Activated CD8-positive, alpha-beta memory T cell treated with anti-CD3 and anti-CD28 coated beads for 4 hours (primary cell): ENCODE measurements at places on chromosomes 3 and 15.

DNA sequence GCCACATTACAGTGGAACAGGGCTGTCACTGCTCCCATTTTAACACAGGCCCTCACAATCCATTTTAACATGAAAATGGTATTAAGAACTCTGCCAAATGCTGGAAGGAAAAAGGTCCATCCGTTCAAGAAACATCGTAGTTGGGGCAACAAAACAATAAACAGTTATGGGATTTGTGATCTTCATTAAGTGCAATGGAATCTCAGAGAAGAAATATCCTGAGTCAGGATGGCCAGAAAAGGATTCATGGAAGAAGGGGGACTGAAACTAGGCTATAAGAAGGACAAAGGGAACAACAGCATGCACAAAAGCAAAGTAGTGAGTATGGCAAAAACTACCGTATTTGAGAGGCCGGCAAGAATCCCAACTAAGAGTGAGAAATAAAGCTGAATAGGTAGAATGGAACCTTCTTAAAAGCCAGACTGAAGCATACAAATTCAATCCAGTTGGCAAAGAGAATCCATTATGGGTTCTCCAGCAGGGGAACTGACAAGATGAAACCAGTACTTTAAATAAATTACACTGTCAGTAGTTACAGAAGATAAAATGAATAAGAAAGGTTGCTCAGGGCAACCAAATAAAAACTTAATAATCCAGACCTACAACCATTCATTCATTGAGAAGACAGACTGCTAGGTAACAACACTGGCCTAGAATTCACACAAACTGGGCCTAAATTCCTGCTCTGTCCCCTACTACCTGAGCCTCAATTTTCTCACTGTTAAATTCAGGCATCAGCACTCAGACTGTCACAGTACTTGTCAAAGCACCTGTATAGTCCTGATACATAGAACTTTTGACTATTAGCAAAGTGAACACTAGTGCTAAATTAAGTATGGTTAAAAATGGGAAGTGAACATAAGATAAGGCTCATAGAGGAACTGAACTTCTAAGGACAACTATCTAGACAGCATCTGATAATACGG lies 6.3 kb downstream of the TBL1XR1 start:
- DNase-seq: no peak

DNA sequence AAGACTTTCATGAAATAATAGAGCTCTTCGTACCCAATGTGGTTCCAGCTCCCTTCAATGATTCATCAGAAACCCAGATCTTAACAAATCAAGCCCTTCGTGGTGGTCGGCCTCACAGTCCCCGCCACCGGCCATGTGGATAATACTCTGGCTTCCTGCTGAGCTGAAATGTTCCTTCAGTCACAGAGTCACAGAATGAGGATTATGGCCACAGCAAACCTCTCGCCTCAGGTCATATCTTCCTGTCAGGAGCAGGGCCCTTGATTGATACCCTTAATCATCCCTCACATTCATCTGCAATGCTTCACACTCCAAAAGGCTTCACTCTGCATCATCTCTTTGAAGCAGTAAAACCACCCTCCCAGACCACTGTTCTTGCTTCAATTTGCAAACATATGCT lies 452.6 kb downstream of the OCA2 start:
- no peak for DNase-seq

DNA sequence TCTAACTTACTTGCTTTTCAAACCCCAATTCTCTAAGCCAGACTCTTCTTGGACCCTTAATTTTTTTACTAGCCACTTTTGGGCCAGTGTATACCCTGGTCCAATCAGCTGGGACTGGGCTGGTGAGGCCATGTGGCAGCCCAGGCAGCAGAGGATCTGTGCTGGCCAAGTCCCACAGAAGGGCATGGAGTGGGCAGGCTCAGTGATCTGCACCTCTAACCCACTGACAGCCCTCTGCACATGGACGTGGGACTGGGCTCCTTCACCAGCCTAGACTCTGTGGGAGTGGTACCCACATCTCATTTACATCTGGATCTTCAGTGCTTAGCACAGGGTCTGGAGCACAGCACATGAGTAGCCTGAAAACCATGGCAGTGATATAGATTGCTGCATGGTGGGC lies 56.1 kb upstream of the PRR23C start:
- no peak for DNase-seq

DNA sequence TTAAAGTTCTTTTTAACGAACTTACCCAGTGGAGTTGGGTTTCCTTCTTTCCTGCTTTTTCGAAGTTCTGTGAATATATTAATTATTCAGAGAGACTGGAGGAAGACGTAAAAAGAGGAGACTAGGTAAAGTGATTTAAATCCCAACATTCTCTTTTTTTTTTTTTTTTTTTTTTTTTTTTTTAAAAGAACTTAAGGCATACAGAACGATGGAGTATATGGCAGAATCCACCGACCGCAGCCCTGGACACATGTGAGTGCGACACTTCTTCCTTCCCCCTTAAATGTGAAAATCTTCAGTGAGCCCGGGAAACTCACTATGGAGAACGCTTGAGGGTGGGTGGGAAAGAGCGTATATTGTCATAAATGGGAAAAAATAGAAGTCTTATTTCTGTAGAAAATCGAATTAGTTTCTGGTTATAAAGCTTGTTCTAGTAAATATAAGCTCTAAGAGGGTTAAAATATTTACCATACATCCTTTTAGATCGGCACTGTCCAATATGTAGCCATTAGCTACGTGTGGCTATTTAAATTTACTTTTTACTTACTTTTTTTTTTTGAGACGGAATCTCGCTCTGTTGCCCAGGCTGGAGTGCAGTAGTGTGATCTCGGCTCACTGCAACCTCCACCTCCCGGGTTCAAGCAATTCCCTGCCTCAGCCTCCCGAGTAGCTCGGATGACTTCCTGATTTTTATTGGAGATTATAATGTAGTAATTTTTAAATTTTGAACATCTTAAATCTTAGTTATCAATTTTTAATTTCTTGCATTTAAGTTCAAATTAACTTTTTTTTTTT lies 892 bp downstream of the NMD3 start:
- DNase-seq: no peak

DNA sequence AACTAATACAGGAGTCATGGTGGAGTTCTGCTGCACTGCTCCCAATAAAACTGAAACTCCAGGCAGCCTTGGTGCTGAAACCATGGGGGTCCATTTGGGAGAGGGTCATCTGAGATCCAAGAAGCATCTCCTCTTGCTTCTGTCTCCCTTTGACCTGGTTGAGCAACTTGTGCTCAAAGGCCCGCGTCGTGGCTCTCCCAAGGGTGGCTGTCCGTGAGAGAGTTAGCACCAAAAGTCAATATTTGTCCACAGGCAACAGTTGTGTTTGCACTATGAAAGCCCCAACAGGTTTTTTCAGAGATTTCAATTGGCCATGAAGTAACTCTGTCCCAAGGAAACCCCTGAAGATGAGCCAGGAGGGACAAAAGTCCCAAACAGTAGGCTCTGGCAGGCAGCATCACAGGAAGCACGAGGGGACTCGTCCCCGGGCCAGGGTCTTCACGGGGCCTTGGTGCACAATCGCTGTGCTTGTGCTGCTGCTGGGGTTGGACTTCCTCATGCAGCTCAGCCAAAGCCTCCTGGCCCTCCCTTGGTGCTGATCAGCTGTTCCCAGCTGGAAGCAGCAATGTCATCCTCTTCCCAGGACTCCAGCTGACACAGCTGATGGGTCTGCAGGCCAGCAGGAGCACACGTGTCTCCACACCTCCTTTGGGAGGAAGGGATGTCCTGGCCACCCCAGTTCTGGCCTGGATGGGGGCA lies 39.4 kb upstream of the WNT5A start:
- no peak for DNase-seq

DNA sequence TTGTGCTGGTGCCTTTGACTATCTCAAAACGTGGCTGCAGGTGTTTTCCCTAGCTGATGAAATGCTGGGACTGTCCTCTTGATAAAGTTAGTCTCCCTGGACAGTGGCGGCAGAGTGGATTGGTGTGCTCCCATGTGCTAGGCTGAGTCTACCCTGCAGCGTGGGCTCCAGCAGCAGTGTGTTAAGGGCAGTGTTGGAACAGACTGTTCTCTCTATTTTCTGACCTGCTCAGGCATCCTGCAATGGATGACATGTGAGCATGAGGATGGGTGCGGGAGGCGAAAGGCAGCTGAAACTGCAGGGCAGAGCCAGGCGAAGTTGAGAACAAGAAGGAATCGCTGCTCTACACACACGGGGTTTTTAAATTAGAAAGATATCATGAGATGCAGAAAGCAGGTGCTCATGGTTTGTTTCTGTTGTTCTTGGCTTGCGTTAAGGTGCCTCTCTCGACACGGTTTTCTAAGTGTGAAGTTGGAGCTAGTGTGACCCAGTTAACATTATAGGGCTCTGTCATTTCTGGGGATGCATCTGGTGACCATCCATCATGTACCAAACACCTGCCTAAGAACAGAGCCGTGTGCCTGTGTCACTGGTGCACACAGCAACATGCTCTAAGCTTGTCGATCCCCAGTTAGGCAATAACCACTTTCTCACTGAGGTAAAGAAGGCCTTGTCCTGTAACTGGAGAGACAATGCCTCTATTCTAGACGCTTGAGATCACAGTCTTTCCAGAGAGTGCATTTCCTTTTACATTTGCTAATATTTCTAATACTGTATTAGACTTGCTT lies 44.3 kb downstream of the SLCO3A1 start:
- no peak for DNase-seq

- DNase-seq: no peak
These were observed 22.2 kb upstream of the GMPPB start for GRCh38 chr3:49745986-49746385.

GRCh38 chr3:104245261-104245660 lies 1121.4 kb upstream of the ALCAM start:
- DNase-seq: no peak

DNA sequence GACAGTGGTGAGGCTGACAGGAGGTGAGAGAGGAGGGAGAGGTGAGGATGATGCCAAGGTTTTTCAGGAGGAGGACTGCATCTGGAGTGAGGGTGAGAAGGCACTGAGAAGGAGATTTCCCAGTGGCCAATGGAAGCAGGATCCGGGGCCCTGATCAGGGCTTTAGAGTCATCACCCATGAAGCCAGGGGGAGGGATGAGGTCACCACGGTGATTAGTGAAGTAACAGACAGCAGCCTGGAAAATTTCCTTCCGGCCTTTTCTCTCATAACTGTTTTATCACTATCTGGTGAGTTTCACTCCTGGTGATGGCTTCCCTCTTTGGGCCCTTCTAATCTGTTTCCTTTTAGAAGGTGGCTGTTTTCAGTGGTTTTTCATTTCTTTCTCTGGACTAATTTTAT lies 80.5 kb upstream of the WNT5A start:
- no peak for DNase-seq

DNA sequence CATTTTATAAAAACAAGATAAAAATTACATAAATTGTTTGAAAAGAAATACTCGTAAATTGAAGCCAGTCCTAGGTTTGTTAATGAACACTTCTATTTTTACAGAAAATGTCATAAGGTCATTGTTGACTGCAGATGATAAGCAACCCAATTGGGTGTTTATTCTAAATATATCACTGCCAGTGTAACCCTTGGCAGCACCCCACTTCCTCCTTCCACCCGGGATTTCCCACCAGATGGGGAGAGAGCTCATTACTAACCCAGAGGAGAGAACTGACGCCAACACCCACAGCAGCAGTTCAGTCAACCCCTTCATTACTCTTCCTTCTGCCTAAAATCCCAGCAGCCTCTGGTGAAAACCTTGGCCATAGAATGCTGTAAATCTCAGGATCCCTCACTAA lies 307.6 kb downstream of the GAP43 start:
- no peak for DNase-seq

- no peak for DNase-seq
These were observed 65.4 kb upstream of the UMPS start for GRCh38 chr3:124664804-124665203.

- DNase-seq: no peak
These were observed 23.5 kb upstream of the ATP10A start for GRCh38 chr15:25886498-25887140.

DNA sequence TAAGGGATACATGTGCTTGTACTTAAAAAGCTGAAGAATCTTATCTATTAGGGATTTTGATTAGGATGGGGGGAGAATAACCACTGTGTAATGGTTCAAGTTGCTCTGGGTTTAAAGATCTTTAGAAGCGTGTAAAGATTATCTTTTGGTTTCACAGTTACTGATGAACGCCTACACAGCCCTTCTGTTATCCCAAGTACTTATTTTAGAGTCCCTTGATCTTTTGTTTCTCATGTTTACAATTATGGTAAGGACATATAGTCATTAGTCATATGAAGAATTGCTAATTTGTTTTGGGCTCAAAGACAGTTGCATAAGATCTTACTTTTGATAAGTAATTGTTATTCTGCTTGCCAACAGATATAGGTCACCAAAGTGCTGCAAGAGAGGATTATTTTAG lies 160.1 kb downstream of the PLCL2 start:
- no peak for DNase-seq

DNA sequence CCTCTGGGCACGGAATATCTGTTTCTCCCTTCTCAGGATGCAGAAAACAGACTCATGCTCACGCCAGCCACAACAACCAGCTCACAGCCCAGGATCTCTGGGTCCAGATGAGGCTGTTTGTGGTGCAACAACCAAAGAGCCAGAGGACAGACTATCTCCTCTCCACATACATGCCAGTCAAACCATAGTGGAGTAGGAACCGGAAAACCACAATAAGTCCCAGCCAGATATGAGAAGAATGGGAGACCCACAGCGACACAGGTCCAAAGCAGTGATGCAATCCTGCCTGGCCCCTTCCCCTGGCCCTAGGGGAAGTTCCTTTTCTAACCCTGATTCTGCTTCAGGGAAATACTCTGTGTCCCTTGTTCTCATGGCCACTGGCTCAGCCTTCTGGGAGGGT lies 27.6 kb downstream of the MEX3B start:
- no peak for DNase-seq

DNA sequence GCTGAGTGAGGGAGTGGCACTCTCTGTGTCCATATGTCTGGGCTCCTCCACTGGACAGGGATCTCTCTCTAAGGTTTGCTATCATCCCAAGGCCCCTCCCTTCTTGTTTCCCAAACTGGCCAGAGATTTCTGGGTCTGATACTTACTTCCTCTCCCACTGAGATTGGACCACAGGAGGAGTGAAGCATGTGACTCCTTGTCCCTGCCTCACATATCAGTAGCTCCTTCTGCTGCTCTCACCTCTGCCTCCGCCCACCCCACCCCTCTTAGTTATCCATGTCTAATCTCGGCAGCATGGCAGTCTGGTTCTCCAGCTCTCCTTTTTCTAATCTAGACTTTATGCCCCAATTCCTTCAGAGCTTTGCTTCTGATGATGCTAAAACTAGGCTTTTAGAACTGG lies 223.1 kb downstream of the RPLP1 start:
- no peak for DNase-seq

DNA sequence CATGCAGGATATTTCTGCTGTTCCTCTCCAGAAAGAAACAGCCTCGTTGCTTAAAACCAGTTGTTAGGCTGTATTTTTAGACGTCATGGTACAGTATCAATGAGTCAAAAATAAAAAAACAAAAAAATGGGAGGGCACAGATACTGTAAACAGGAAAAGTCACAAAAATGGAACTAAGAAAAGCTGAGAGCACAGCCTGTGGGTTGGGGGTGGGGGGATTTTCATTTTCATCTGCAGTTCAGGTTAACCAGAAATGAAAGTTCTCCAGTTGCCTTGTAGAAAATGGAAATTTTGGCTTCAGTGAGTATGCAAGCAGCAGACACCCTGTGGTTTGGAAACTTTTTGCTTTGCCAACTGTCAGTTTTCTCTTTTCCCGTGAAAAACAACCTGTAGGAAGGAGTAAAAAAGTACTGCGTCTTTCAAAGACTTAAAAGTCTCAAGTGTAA lies 59.0 kb downstream of the FRMD4B start:
- DNase-seq: no peak
